ENCODE measurements at places on chromosomes 3 and 15.

DNA sequence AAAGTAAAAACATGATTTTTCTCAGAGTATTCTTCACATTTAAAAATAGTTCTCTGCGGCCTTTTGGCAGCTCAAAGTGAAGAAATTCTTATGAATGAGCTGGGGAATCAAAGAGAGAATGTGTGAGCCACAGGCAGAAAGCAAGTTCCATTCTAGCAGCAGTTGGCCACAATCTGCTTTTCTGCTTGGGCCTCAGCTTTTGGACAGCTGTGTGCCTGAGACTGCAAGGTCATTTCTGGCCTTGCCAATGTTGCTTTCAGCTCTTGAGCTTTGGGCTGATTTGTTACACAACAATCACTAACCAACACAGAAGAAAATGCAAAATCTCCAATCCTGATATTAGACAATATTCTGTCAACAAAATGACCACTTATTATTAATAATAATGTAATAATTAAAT is 14.4 kb upstream of the TM4SF4 start:
- DNase-seq: peak; percentile 31

DNA sequence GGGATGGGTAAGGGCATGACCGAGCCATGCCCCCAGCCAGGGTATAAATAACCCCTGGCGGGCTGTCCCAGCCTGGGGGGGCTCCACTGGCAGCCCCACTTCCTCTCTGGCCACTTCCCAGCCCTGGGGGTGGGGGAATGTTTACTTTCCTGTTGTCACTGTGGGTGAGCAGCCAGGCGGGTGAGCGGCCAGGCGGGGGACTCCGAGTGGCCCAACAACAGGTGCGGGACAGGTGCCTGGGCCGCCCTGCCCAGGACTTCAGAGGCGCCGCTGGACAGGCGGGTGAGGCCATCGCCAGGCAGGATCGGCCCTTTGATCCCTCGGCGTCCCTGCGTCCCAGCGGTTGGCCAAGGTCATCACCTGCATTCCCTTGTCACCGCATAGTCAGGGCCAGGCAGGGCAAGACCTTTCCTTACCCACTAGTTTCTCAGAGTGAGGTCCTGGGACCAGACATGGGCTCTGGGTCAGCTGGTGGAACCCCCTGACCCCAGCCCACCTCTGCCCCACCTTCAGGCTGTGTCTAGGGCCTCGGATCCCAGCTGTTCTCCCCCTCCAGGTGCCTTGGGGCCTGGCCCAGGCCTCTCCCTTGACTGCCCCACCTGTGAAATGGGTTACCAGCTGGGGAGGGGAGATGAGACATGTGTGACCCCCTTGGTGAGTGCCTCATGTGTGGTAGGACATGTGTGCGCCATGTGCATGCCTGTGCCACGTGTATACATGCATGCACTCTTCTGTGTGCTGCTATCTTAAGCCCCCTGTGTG is 16.6 kb downstream of the SEMA3F start:
- DNase-seq: no peak

DNA sequence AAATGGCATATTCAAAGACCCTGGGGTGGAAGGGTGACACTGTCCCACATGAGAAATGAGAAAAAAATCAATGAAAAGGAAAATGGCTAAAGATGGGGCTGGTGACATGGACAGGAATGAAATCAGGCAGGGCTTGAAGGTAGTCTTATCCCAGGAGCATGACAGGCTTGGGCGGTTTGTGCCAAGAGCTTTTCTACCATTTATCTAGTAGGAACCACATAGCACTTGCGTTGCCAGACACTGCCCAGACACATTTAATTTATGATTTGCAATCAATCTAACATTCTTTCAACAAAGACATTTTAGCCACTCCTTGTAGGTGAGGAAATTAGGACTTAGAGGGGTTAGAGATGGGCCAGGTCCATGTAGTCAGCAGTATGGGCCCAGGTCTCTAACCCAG is 106.6 kb upstream of the NR2F2 start:
- no peak for DNase-seq

GRCh38 chr3:49900491-49901153 is 3.1 kb downstream of the MST1R start:
- DNase-seq: peak; percentile 15

GRCh38 chr3:149717391-149718056 is 34.8 kb downstream of the COMMD2 start:
- DNase-seq: peak; percentile 79

DNA sequence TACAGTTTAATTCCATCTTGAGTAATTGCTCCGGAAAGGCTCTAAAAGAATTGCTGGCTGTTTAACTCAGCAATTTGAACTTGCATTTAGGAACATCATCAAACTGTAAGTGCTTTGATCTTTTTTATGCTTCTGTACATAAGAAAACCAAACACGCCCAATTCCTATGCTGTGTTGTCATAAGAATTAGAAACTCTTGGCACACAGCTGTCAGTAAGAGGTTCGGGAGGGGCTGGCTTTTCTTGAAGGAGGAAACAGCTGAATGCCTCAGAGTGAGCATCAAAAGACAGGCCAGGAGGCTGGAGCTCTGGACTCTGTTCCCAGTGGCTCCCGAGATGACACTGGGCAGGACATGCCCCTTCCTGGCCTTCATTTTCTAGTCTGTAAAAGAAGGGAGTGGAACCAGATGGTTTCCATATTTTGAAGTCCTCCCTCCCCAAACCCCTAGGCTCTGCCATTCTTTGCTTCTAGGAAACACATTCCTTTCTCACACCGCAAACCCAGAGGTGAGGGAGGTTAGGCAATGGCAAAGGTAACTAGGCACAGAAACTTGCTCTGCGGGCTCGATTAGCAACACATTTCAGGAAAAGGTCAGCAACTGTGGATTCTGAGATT is 73.7 kb upstream of the DLG1 start:
- peak; percentile 88 for DNase-seq

GRCh38 chr3:141432904-141433303 is 53.9 kb upstream of the RASA2 start:
- no peak for DNase-seq

- DNase-seq: peak; percentile 97
Observed at GRCh38 chr15:80489030-80489594, 84.9 kb downstream of the ARNT2 start.

GRCh38 chr3:184129012-184129411 is 6.1 kb upstream of the EIF2B5 start:
- DNase-seq: peak; percentile 48

- DNase-seq: peak; percentile 84
Observed at GRCh38 chr3:177820683-177821316, 623.5 kb upstream of the TBL1XR1 start.

- no peak for DNase-seq
Observed at GRCh38 chr3:8596321-8597218, 48.0 kb downstream of the SSUH2 start.

- no peak for DNase-seq
Observed at GRCh38 chr3:151456065-151456464, 4.8 kb downstream of the IGSF10 start.

DNA sequence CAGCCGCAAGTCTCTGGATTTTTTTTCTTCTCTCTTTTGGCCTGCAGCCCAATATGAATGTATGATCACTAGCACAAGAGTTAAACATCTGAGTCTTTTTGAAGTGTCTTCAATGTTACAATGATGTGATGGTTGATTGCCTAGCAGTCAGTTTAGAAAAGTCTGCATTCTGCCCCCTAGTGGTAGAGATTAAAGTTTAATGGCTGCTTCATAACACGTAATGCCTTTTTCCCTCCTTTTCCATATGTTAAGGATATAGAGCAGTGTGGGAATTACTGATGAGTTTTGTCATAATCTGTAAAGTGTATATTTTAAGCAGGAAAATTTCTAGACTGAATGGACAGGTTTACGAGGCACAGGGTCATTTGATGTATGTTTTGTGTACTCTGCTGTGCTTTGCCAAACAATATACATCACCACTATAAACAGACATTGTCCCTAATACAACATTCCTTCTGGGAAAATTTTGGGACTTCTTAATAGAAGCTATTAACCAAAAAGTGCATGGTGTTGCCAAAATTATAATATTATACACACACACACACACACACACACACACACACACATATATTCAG is 1038.5 kb upstream of the NR2F2 start:
- DNase-seq: peak; percentile 47

GRCh38 chr3:37202035-37202434 is 27.7 kb upstream of the LRRFIP2 start:
- DNase-seq: no peak

- DNase-seq: no peak
Observed at GRCh38 chr3:152626226-152626625, 208.7 kb upstream of the P2RY1 start.

DNA sequence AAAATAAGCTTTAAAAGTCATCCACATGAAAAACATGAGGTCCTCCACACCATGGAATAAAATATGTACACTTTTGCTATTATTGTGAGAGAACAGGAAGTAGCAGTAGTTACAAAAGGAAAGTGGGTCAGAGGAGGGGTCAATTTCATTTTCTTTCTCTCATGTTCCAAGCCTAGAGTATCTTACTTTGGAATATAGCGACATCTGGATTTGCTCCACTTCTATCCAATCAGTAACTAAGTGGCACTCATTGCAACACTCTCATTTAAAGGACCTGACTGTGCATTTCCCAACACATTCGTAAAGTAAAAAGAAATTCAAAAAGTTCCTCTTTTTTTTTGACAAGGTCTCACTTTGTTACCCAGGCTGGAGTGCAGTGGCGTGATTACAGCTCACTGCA is 637.3 kb downstream of the TUSC7 start:
- no peak for DNase-seq

DNA sequence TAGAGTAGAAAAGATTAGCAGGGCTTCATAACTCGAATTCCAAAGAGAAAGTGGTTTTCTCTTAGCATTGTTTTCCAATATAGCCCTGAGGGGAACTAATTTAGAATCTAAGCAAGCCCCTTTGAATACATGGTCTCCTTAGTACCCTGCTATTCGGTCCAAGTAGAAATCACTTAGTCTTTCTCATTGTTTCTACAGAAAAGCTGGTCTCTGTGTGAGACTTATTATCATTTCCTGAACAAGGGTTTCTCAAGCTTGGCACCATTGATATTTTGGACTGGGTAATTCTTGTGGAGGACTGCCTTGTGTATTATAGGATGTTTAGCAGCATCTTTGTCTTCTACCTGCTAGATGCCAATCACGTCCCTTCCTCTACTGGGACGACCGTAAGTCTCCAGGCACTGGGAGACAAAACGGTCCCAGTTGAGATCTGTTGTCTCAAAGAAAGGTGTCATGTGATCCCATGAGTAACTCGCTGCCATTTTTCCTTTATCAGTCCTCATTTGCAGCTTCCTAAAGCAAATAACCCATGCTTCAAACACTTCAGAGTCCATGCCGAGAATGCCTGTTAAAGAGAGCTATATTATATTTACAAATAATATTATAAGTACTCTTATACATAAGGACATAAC is 230.7 kb upstream of the SLCO3A1 start:
- no peak for DNase-seq

Measured in fibroblast of skin of scalp (primary cell).